Stimulated activated CD8-positive, alpha-beta memory T cell treated with anti-CD3 and anti-CD28 coated beads, Interleukin-4, amount 100 ng/mL, for 48 hours (primary cell): ENCODE measurements at places on chromosomes 5 and 9.

GRCh38 chr9:23779220-23779619, 46.8 kb downstream of the ELAVL2 start:
- DNase-seq: no peak

GRCh38 chr5:77282337-77283027, 72.0 kb downstream of the PDE8B start:
- DNase-seq: no peak

DNA sequence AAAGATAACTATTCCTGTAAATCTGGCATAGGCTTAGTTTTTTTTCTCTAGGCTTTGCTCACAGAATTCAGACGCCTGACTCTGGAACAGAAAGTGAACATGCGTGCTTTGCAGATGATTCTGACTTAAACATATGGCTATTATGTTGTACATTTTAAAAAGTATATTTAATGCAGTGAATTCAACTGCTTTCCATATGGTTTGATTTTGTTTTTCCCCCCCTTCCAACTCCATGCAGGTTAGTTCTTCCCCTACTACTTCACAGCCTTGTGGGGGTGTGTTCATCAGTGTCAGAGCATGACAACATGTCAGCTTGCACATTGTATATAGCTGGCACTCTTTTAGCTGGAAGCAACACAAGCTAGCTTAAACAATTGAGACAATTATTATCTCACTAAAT, 226.8 kb downstream of the TMEM167A start:
- no peak for DNase-seq

GRCh38 chr5:90446961-90447360, 27.6 kb downstream of the MBLAC2 start:
- no peak for DNase-seq

DNA sequence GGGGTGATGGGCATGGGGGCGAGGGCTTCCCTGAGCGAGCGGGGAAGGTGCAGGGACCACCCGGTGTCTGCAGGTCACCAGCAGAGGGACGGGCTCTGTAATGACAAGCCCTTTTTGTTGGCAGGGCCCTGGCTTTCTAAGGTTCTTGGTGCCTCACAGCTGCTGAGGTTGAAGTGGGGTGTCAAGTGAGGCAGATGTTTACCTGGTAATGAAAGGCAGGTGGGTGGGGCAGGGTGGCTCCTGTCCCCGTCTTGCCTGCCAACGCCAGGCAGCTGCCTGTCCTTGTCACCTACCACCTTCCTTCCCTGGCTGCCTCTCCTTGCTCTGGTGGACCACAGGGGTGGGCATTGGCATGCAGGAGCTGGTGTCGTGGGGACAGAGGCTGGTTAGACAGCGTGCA, 41.0 kb upstream of the SEMA4D start:
- no peak for DNase-seq

DNA sequence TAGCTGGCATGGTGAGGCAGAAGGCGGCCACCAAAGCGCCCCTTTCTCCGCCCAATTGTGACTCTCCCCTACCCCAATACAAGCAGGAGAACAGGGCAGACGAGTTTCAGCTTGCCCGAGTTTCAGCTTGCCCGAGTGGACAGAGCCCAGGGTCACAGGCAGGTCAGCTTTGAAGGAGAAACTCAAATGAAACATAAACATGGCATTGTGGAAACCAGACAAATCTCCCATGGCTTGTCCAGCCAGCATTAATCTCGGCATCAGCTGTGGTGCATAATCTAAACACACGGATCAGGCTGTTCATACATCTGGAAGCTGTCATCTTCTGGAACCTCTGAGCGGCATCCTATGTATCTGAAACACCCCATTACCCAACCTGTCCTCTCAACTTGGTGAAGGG, 16.9 kb downstream of the PTCH1 start:
- no peak for DNase-seq

- DNase-seq: peak; percentile 41
These were observed 25.0 kb upstream of the CAPSL start for GRCh38 chr5:35963381-35963843.

DNA sequence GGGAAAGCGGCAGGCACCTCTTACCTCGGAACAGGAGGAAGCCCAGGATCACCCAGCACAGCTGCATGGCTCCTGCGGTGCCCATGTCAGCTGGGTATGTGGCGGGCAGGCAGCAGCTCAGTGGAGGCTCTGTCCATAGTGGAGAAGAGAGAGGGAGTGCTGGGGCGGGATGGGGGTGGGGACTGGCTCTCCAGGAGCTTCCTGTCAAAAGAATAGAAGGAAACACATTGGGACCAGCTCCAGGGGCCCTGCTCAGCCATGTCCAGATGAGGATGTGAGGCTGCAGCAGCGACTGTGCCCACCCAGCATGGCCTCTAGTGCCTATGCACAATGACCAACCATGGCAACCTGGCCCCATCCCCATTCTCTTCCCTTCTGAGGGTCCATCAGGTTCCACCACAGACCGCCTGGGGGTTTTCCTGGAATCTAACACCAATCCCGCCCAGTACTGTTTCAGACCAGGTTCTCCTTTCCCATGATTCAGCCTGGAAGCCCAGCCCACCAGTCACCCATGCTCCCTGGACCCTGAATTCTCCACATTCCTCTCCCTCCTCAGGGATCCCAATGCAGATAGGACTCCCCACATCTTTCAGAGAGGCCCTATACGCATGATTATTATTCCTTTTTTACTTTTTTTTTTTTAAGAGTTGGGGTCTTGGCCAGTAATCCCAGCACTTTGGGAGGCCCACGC, at the start of gene ECSCR:
TSS of gene ECSCR (minus strand) at position 158 of the 691 bp plus-strand sequence. CDS start at position 85, 73 bp downstream.
- no peak for DNase-seq

- peak; percentile 42 for DNase-seq
These were observed 37.5 kb upstream of the SUSD3 start for GRCh38 chr9:93020771-93021670.

DNA sequence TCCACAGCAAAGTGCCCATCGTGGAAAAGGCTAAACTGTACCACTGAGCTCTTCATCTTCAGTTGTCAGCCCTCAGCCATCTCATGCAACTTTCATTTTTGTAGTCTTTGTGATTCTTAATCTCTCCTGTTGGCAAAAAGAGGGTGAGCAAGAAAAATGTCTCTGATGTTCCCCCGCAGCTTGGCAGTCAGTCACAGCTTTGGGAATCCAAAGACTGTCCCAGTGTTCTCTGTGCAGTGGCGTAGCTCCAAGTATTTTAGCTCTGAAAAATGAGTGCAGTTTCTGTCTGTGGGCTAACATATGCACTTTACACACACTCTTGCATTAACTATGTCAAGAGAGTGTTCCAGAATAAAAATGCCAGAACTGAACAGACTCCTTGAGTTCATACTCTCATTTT, 372.2 kb downstream of the TMEM232 start:
- no peak for DNase-seq

DNA sequence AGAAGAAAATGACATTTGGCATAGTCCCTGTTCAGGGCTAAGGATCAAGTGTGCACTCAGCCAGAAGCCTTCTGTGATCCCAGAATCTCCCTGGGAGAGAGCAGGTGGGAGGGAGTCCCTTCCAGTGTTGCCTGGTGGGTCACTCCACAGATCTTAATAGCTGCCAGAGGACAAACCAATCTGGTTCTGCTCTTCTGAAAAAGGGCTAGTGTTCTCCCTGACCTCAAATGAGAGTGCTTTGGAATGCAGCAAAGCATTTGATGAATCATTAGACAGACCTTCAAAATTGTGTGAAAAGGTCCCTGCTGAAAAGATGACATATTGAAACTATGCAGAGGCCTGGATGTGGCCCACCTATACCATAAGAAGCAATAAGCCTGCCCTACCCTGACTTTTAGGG, 339.7 kb downstream of the TMEM232 start:
- DNase-seq: no peak

DNA sequence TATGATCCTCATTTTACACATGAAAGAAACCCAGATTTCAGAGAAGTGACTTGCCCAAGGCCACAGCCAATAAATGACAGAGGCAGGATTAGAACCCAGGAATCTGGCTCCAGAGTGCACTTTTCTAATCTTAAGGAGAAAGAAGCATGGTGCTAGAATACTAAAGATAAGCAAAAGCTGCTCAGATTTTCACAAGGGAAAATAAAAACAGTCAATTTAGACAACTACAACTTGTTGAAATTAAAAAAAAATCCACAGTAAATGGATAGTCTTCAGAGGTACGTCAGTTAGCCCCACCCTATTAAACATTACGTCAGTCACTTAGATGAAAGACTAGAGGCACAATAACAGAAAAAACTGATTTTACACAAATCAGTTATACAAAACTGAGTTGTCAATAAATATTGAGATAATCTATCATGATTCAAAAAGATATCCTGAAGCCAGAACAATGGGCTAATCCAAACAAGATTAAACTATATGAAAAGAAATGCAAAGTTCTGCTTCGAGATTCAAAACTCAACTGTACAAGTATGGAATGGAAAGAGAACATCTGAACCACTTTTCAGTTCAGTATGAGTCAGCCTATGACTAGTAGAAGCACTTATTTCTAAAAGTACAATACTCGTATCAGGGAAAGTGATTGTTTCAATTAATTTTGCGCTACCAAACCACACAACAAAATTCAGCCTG, 9.3 kb downstream of the TMEM245 start:
- DNase-seq: no peak

DNA sequence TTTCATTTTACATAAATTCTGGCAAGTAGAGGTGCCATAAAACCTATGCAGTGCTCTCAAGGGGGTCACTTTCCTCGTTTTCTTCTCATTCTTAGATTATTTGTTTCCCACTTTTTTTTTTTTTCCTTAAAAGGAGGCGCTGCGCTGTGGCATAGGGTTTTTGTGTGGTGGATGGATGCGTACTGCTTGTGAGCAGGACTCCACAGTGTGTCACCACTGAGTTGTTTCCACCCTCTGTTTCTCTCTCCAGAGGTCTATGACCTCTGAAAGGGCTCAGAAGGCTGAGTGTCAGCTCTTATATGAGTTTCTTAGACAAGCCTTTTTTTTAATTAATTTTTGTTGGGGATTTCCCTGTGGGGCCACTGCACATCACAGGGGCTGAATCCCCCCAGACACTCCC, 13.6 kb upstream of the CLTB start:
- no peak for DNase-seq

DNA sequence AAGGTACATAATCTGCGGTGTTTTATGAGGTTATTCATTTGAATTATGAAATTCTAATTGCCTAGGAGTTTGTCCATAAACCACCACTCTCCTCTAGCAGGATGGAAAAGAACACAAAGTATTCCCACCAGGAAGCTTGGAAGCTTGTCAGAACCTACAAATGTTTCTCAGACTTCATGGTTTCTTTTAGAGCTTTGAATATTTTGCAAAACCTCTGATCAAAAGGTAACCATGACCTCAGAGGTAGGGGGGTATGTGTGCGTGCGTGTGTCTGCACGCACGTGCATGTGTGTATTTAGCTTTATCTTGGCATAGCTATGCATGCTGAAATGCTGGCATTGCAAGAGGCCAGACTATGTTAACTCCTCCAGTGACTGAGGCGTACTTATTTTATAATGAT, 847.0 kb downstream of the TLE1 start:
- DNase-seq: no peak

GRCh38 chr9:134224127-134224526, 59.8 kb upstream of the RNU6ATAC start:
- no peak for DNase-seq

DNA sequence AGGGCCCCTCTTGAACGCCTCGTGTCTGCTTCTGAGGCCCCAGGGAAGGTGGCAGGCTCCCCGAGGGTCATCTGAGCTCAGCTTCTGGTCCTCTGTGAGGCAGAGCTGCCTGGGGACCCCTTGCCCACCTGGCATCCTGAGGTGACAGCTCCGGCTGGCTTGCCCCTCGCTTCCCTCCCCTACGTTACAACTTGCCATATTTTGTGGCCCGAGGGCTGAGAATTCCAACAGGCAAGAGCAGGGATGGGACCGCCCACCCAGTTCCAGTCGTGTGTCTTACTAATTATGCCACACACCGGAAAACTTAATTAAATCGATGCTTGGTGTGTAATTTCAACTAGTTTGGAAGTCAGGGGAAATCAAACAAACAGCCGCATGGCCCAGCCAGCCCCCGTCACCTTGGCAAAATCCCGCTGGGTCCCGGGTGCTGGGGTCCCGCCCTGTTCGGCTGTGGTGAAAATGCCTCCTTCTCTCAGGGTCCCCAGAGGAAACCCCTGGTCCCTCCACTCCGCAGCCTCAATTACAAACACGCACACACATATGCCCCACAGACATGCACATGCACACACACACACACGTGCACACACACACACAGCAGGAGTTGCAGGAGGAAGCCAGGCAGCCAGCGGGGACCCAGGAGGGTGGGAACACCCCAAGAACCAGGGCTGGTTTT, 221.0 kb upstream of the IER5L start:
- no peak for DNase-seq

DNA sequence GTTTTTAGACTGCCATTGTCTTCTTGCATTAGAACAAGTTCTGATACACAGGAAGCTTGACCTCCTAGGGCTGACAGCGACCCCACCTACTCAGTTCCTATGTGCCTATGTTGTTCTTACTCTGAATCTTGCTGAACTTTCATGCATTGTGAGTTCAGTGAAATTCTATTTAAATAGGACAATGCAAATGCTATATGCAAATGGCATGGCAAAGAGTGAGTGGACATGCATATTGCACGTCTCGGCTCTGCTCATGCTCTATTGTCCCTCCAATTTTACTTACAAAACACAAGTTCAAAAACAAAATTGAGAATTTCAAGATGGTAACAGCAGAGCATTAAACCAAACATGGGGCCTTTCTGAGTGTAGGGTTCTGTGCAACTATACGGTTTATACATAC, 5.3 kb upstream of the DCP2 start:
- DNase-seq: no peak

GRCh38 chr5:69167493-69167855, 524 bp downstream of the CCNB1 start:
- no peak for DNase-seq

- DNase-seq: no peak
These were observed 561.1 kb downstream of the KCTD16 start for GRCh38 chr5:144731786-144732185.

GRCh38 chr9:133463864-133464615, 4.3 kb downstream of the CACFD1 start:
- no peak for DNase-seq

GRCh38 chr9:70421272-70422180, 7.1 kb upstream of the KLF9 start:
- peak; percentile 50 for DNase-seq

- DNase-seq: no peak
These were observed 235.0 kb downstream of the ACTL7B start for GRCh38 chr9:108620767-108621166.

GRCh38 chr5:945691-946551, 53.2 kb downstream of the TRIP13 start:
- no peak for DNase-seq

GRCh38 chr5:39426746-39427105, 1.9 kb upstream of the DAB2 start:
- no peak for DNase-seq
